Ascending aorta (tissue), 2 donors: ENCODE measurements at places on chromosomes 5 and 9.

DNA sequence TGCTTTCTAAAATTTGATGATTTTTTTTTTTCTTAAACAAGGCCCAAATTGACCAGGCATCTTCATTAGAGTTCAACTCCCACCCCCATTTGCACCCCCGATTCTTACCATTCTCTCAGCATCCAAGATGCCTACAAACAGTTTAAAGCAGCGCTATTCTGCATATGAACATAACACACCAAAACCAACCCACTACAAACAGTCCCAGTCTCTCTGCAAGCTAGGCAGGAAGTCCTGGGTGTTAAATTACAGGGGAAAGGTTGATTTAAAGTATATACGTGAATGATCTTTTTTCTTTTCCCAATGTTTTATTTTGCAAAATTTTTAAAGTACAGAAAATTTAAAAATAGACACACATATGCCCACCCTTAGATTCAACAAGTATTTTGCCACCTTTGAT lies 127.0 kb downstream of the ADAMTS12 start:
- no peak for DNase-seq
- H3K4me1 ChIP-seq, result peaks cover 3% of the 10 kb centered on the region
- no peak overlapping the region for H3K4me3 ChIP-seq
- no peaks in the 10 kb centered on the region for H3K36me3 ChIP-seq

GRCh38 chr5:89435347-89435746 lies 552.4 kb upstream of the MEF2C start:
- H3K27me3 ChIP-seq, result no peaks in the 10 kb centered on the region
- H3K4me1 ChIP-seq, result no peaks in the 10 kb centered on the region
- no peak overlapping the region for H3K27ac ChIP-seq
- DNase-seq, result no peak
- H3K36me3 ChIP-seq, result no peaks in the 10 kb centered on the region

- H3K36me3 ChIP-seq, result no peaks in the 10 kb centered on the region
- H3K27me3 ChIP-seq, result no peaks in the 10 kb centered on the region
- no peaks in the 10 kb centered on the region for H3K4me1 ChIP-seq
- no peak overlapping the region for H3K27ac ChIP-seq
- no peak overlapping the region for H3K4me3 ChIP-seq
These were observed 278.0 kb downstream of the NTRK2 start for GRCh38 chr9:84947412-84947972.

GRCh38 chr5:67333171-67333570 lies 136.6 kb upstream of the CD180 start:
- H3K36me3 ChIP-seq, result no peaks in the 10 kb centered on the region
- no peaks in the 10 kb centered on the region for H3K27me3 ChIP-seq
- no peak overlapping the region for H3K27ac ChIP-seq
- no peak overlapping the region for H3K4me3 ChIP-seq
- H3K4me1 ChIP-seq, result no peaks in the 10 kb centered on the region
- no peak for DNase-seq

DNA sequence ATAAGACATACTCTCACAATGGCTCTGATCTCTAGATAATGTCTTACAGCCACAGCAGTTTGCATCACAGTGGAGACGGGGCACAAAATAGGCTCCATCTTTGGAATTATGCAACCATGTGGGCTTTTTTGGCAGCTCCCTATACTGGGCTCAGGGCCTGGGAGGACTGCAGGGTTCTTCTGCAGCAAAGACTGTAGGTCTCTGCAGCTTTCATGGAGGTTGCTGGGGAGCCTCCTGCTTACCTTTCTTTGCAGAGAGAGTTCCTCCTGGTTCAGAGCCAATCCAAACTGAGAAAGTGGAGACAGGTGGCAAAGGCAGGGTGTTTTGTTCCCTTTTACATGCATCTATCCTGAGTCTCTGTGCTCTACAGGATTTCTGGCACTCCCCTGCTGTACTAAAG lies 558.0 kb downstream of the TLR4 start:
- H3K27ac ChIP-seq, result no peak overlapping the region
- no peak for DNase-seq
- no peaks in the 10 kb centered on the region for H3K27me3 ChIP-seq
- H3K4me1 ChIP-seq, result no peaks in the 10 kb centered on the region
- H3K36me3 ChIP-seq, result no peaks in the 10 kb centered on the region

DNA sequence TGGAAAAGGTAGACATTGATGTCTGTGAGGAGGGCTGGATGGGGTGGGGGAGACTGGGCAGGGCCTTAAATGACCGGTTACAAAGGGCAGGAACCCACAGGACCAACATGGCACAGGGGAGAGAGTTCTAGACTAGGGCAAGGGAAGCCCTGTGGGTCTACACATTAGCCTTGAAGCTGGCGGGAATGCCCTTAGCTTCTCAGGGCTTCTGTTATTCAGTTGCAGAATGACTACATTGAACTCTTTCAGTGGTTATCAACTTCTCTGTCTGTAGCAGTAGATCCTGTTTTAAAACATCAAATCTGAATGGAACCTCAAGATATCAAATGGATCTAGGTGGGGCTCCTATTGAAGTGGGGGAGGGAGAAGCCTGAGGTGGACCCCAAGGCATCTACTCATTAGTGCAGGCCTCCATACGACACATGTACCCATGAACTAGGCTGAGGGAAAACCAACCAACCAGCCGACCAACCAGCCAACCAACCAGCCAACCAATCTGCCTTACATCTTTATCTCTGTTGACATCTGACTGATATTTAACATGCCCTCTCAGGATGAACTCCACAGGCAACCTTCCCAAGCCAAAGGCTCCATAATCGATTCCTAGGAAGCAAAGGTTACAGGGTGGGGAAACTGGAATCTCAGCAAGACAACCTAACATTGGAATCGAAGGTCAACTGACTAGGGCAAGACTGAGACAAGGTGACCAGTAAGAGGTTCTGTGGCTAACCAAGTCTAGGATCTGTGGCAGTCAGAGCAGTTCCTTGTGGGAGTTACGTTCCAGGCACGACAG lies 48.3 kb downstream of the DAP start:
- no peaks in the 10 kb centered on the region for H3K27me3 ChIP-seq
- peaks cover 14% of the 10 kb centered on the region for H3K36me3 ChIP-seq
- H3K4me1 ChIP-seq, result no peaks in the 10 kb centered on the region
- DNase-seq, result no peak
- H3K27ac ChIP-seq, result no peak overlapping the region

DNA sequence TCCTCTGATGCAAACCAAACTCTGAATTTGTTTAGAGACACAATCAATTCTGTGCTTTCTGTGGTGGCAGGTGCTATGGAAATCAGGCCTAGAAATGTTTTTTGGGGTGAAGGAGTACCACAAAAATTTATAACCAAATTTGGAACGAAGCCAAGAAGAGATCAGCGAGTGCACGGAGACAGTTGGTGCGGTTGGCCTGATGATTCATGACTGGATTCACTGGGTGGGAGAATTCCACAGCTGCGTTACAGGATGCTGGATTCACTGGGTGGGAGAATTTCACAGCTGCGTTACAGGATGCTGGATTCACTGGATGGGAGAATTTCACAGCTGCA lies 135.6 kb upstream of the IRX4 start:
- no peaks in the 10 kb centered on the region for H3K27me3 ChIP-seq
- DNase-seq, result no peak
- H3K4me3 ChIP-seq, result no peak overlapping the region
- H3K4me1 ChIP-seq, result no peaks in the 10 kb centered on the region
- no peaks in the 10 kb centered on the region for H3K36me3 ChIP-seq

GRCh38 chr5:132260051-132260450 lies 2.6 kb downstream of the PDLIM4 start:
- peaks cover 60% of the 10 kb centered on the region for H3K4me1 ChIP-seq
- peak overlapping the region; percentile 98 for H3K27ac ChIP-seq
- H3K4me3 ChIP-seq, result peak overlapping the region; percentile 81

DNA sequence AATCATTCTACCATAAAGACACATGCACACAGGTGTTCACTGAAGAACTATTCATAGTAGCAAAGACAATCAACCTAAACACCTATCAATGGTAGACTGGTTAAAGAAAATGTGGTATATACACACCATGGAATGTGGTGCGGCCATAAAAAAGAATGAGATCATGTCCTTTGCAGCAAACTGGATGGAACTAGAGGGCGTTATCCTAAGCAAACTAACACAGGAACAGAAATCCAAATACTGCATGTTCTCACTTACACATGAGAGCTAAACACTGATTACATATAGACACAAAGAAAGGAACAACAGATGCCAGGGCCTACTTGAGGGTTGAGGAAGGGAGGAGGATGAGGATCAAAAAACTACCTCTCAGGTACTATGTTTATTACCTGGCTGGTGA lies 103.8 kb downstream of the DRD1 start:
- H3K36me3 ChIP-seq, result no peaks in the 10 kb centered on the region
- H3K27me3 ChIP-seq, result no peaks in the 10 kb centered on the region
- H3K27ac ChIP-seq, result no peak overlapping the region
- DNase-seq, result no peak
- no peak overlapping the region for H3K4me3 ChIP-seq

GRCh38 chr9:129667850-129668249 lies 2.4 kb downstream of the PRRX2 start:
- H3K4me1 ChIP-seq, result peaks cover 36% of the 10 kb centered on the region
- DNase-seq, result no peak
- H3K27me3 ChIP-seq, result no peaks in the 10 kb centered on the region
- peak overlapping the region; percentile 74 for H3K27ac ChIP-seq
- H3K36me3 ChIP-seq, result no peaks in the 10 kb centered on the region

DNA sequence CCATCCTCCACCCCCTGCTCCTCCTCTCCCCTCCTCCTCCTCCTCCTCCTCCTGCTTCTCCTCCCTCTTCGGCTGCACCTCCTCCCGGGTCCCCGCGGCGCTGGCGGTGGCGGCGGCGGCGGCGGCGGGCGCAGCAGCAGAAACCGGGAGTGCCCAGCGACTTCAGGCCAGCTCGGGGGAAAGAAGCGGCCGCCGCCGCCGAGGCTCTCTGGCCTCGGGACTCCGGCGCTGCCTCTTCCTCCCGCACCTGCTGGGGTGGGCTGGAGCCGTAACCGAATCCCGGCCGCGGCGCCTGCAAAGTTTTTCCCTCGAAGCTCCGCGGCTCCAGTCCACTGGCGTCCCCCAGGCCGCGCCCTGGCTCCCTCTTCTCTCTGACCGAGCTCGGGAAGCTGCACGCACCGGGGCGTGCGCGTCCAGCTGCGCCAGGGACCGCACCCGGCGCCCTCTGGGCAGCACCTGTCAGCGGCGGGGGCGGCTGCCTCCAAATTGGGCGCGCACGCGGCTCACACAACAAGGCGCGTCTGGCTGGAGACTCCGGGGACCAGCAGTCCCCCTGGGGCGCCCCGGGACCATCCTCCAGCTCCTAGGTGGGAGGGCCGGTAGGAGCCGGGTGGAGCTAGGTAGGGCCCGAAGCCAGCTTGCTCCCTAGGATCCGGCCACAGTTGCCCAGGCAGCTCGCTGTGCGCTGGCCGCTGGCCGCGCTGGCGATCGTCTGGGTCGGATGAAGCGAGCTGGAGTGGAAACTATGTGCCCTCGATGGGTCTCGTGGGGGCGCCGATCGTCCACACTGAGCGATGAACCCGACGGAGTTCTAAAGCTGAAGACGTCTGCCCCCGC lies at the start of gene MCTP1:
Gene MCTP1 (minus strand): TSS at position 523 of the 837 bp plus-strand sequence.
- H3K4me1 ChIP-seq, result peaks cover 10% of the 10 kb centered on the region
- peak within 1 kb of the TSS; percentile 54 for H3K4me3 ChIP-seq
- H3K36me3 ChIP-seq, result no peaks in the 10 kb centered on the region
- no peak for DNase-seq
- H3K27ac ChIP-seq, result no peak within 1 kb of the TSS
- peaks cover 5% of the 10 kb centered on the region for H3K27me3 ChIP-seq

GRCh38 chr5:19676895-19677294 lies 311.1 kb downstream of the CDH18 start:
- DNase-seq, result no peak
- H3K27me3 ChIP-seq, result no peaks in the 10 kb centered on the region
- H3K4me1 ChIP-seq, result no peaks in the 10 kb centered on the region
- H3K27ac ChIP-seq, result no peak overlapping the region

GRCh38 chr9:134833294-134833880 lies 47.2 kb upstream of the FCN2 start:
- no peaks in the 10 kb centered on the region for H3K4me1 ChIP-seq
- H3K27ac ChIP-seq, result no peak overlapping the region
- no peaks in the 10 kb centered on the region for H3K27me3 ChIP-seq
- H3K36me3 ChIP-seq, result peaks cover 81% of the 10 kb centered on the region
- no peak overlapping the region for H3K4me3 ChIP-seq
- DNase-seq, result no peak

- no peak overlapping the region for H3K4me3 ChIP-seq
- H3K27me3 ChIP-seq, result no peaks in the 10 kb centered on the region
- H3K27ac ChIP-seq, result no peak overlapping the region
- no peaks in the 10 kb centered on the region for H3K4me1 ChIP-seq
These were observed 95.7 kb downstream of the AGTPBP1 start for GRCh38 chr9:85645909-85646627.
